ENCODE measurements at places on chromosomes 16 and 17. TPM values are rescaled to one million over a fixed set of nuclear protein-coding genes. Genes with fewer than 3 reads are reported as not detected.

Gene KCTD11
- 4.3 TPM for total RNA-seq

Gene KRT31
- total RNA-seq: not detected

Gene ORMDL3
- 87.2 TPM for total RNA-seq

DNA sequence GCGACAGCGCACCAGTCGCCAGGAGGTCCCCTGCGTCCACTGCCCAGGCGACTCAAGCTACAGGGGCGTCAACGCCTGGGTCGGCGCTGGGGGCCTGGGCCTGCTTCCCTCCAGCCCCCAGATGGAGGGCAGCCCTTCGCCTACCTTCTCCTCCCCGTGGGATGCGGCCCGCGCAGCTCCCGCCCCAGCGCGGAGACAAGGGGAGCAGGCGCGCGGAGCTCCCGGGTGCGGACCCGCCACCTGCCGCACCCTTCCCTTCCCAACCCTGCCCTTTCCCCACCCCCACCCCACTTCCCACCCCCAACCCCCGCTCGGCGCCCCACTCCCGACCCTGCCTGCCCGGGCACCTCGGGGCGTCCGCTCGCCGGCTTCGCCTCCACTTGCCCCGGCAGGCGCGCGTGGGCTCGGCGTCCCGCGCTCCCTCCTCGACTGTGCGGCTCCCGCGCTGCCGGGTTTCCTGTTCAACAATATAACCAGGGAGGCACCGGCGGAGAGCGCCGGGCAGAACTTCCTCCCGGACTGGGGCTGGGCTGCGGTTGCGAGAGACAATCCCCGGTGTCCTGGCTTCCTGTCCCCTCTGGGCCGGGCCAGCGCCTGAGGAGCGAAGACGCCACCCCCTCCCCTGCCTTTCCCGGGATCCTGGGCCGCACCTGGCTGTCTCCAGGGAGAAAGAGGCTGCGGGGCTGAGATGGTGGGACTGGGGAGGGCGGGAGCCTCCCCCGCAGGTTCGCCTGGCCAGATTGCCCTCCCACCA is at the start of gene ARHGAP27:
ARHGAP27 (minus strand) TSS at position 466 of the 754 bp plus-strand sequence. CDS start 2,591 bp downstream, outside the sequence.
- no peak for DNase-seq

DNA sequence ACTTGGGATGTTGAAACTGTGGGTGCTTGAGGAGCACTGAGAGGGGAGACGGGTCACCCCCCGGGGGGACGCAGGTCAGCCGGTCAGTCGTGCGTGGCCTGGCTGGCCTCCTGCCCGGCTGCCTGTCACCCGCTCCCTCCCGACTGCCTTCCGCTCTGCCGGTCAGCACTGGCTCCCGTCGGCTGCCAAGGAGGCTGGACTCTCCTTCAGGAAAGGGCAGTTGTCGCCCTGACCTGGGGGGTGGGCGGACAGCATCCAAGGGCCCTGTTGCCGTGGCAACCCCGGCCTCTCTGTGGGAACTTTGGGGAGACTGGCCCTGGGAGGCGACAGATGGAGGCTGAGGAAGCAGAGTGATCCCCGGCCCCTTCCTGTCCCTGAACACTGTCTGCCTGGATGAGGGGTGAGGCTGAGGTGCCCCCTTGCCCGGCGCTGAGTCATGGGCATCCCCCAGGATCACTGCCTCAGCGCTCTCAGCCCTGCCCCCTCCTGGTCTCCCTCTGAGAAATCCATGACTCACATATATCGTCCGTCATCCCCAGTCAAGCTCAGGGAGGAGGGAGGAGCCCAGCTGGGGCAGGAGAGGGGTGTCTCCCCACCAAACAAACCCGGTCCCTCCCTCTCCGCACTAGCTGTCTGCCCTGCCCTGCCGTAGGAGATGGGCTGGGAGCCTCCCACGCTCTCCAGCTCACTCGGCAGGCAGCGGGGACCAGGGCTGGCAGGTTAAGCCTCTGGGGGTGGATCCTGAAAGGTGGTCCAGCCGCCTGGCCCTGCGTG is at the start of gene ADGRG1:
ADGRG1 (plus strand) TSS at position 623 of the 774 bp plus-strand sequence. CDS start 21,658 bp downstream, outside the sequence.
- DNase-seq: no peak

GRCh38 chr17:82807101-82807500 is 32.7 kb downstream of the ZNF750 start:
- DNase-seq: no peak

Data from CD4-positive, alpha-beta memory T cell (primary cell).